IMR-90 (cell line): ENCODE measurements at places on chromosomes 16 and 17.
A peak's percentile ranks its signal among the peaks of the same experiment; 100 is the strongest.

GRCh38 chr17:8212312-8213180, 2.2 kb upstream of the AURKB start:
- DNase-seq: no peak

DNA sequence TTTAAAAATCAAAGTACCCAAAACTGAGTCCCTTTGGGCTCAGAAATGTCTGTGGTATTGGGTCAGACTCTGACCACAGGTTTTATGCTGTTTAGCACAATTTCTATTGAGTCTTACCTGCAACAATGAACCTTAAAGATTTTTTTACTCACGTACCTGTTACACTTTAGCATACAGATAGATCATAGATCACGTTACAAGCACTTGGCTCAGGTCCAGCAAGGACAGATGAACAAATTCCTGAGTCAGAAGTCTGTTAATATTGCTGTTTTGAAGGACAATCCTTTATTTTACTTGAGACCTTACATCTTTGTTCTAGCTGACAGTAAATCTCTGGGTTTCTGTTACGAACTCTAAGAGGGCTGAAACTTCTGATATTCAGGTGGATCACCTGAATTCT, 12.8 kb downstream of the SLC7A6OS start:
- DNase-seq: peak; percentile 11

DNA sequence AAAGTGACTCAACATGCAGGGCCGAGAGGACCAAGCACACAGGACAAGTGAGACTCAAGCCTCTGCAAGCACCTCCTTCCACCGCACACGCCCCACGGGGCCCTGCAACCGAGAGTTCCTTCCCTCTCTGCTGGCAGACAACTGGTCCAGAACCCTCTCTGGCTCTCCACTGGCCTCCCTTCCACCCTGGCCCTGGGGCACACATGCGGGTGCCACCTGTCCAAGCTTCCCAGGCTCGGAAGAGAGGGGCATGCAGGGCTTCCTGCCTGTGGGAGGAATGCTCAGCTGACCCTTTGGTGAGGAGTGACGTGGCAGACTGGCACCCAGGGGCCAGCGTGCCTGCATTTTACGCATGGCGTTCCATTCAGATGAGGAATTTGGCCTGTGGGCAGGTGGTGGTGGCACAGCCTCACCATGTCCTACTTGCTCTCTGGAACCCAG, 59.8 kb downstream of the PIPOX start:
- no peak for DNase-seq

DNA sequence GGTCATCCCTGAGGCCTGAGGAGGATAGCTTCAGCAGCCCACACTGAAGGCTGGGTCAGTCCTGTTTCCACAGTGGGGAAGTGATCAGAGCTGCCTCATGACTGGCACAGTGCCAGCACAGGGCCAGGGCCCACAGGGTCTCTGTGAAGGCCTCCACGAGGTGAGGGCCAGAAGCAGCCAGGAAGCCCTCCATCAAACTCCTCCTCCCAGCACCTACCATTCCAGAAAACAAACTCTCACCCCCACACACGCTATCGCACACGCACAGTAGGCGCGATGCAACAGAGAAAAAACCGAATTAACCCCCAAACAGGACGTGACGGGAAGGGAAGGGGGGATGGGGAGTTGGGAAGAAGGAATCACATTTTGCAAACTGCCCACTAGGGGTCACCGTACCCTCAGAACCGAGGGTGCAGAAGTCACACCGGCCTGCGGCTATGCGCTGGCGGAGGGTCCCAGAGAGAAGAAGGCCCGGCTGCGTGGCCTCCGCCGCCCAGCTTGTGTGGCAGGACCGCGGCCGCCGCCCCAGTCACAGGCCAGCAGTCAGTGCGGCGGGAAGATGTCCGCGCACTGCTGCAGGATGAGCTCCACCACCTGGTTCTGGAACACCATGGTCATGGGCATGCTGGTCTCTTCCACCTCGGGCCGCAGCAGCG, 37.6 kb downstream of the ARHGAP27 start:
- peak; percentile 90 for DNase-seq

DNA sequence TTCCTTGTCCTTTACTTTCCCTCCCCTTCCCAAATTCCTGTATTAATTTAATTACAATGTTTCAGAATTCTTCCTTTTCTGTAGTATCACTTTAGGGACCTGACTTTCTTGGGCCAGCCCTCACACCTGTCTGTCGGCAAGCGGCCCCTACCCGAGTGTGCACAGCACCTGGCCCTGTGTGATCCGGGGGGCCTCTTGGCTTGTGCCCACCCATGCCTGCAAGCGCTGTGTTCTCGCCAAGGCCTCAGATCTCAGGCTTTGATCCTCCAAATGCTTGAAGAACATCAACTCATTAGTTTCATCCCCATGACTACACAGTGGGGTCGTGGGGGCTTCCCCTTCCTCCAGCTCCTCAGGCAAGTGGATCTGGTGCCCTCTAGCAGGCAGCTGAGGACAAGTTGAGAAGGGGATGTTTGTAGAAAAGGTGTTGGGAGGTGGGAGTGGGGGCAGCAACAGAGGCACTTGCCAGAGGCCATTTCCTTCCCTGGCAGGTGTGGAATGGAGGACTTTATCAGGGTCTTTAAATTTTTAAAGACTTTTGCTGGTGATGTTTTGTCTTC, 15.7 kb upstream of the CDH3 start:
- no peak for DNase-seq

DNA sequence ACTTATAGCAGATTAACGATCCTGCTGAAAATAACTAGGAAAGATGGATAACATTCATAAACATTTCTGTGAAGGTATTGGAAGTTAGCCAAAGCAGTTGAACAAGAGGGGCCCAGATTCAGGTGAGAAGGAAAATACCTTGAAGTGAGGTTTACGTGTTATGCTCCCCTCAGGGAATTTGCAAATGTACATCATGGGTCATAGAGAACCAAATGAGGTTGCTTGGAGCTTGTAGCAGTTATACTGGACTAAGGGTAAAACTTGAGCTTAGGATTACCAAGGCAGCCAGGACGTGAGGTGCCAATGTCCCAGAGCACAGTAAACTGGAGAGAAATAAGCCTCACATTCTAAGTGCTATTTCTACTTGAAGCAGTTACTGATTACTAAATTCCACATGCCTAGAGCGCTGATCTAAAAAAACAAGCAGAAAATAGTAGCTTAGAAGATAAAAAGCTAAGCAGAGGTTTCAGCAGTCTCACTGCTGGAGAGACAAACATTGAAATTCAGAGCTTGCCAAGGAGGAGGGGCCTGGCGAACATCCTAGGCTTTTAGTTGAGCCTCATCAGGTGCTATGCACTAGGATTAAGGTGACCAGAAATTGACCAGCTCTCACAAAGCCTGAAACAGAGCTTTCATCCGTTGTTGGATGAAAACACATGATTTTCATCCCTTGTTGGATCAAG, 136.7 kb upstream of the FAM20A start:
- no peak for DNase-seq

- no peak for DNase-seq
Observed at GRCh38 chr16:2881783-2882649, 999 bp upstream of the FLYWCH2 start.

DNA sequence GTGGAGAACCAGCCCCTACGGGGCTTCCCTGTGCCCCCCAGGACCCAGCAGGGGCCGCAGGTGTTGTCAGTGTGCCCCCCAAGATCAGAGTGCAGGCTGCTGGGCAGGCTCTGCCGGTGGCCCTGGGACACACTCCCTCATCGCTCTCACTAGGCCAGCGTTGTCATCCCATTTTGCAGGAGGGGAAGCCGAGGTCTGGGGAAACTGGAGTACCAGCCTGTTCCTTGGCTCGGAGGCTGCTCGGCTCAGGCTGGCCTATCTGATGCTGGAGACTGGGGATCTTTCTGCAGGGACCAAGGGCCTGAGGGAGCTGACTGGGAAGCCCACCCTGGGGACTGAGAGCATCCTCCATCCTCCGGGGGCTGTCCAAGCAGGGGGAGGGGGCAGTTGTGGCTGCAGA, 74.2 kb upstream of the CBX4 start:
- no peak for DNase-seq

DNA sequence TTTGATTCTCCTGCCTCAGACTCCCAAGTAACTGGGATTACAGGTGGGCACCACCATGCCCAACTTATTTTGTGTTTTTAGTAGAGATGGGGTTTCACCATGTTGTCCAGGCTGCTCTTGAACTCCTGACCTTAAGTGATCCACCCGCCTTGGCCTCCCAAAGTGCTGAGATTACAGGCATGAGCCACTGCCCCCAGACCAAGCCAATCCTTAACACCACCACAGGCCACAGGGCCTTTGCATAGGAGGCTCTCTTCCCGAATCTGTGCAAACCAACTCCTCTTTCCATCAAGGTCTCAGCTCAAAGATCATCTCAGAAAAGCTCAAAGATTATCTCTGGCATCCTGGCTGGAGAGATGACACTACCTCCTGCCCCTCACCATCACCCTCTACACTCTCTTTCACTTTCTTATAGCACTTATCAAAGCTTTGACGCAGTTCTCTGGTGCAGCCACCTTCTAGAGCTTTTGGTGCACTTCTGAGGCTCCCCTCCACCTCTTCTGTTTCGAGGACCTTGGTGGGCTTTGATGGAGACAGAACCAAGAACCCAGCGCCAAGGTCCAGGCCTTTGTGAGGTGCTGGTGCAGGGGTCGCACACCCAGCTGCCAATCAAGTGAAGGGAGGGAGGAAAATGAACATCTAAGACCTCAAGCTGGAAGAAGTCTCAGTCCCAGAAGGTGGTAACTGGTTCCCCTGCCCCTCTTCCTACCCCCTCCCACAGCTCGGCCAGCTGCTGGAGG, 23.2 kb upstream of the PHB1 start:
- no peak for DNase-seq
